Ovary (tissue), 10 donors: ENCODE measurements at places on chromosomes 2 and 18. TPM values are rescaled to one million over a fixed set of nuclear protein-coding genes. Genes with fewer than 3 reads are reported as not detected.

Gene UGT1A9
- total RNA-seq: not detected

Gene C2orf69
- total RNA-seq: 9.4 TPM

Gene CMPK2
- 4.2 TPM for total RNA-seq

Gene CSRNP3
- 4.3 TPM for total RNA-seq

Gene AMER3
- total RNA-seq: not detected

Gene ESPNL
- total RNA-seq: 2.1 TPM

Gene CXCR1
- not detected for total RNA-seq

Gene PDCD1
- total RNA-seq: 0.27 TPM

Gene CHRNA1
- total RNA-seq: not detected

Gene C1D
- total RNA-seq: 17.3 TPM

Gene PFN4
- 1.3 TPM for total RNA-seq

Gene NAT8
- 1.1 TPM for total RNA-seq

Gene ABCG5
- total RNA-seq: not detected

Gene BOLL
- total RNA-seq: not detected

Gene CRYGB
- total RNA-seq: not detected

Gene CD207
- 0.32 TPM for total RNA-seq

Gene EGR4
- not detected for total RNA-seq

Gene NR4A2
- 13.2 TPM for total RNA-seq

Gene UGT1A6
- total RNA-seq: not detected

Gene CFC1
- total RNA-seq: not detected

Gene RPRM
- 4.0 TPM for total RNA-seq

Gene TAF4B
- total RNA-seq: 19.1 TPM

Gene SIX2
- total RNA-seq: 0.17 TPM

Gene HRH4
- not detected for total RNA-seq

Gene VWA3B
- total RNA-seq: 8.1 TPM

Gene RUFY4
- 0.11 TPM for total RNA-seq

Gene ANKRD30B
- total RNA-seq: 0.11 TPM

Gene ZNF521
- total RNA-seq: 38.7 TPM

Gene ZSWIM2
- total RNA-seq: not detected

Gene IL36RN
- total RNA-seq: not detected

Gene POMC
- 3.3 TPM for total RNA-seq

Gene EEF1B2
- 747 TPM for total RNA-seq

Gene TP53I3
- 15.6 TPM for total RNA-seq

Gene MEIS1
- total RNA-seq: 92.3 TPM

Gene CHRND
- not detected for total RNA-seq

Gene HOXD9
- 13.6 TPM for total RNA-seq

Gene GAL3ST2
- total RNA-seq: 0.64 TPM

Gene TXNDC2
- total RNA-seq: 0.55 TPM

Gene LIMS4
- total RNA-seq: 55.6 TPM
